HEK293T (cell line): ENCODE measurements at places on chromosomes 1 and 21.

GRCh38 chr1:20753589-20753988 lies 21.1 kb upstream of the SH2D5 start:
- no peak for DNase-seq

DNA sequence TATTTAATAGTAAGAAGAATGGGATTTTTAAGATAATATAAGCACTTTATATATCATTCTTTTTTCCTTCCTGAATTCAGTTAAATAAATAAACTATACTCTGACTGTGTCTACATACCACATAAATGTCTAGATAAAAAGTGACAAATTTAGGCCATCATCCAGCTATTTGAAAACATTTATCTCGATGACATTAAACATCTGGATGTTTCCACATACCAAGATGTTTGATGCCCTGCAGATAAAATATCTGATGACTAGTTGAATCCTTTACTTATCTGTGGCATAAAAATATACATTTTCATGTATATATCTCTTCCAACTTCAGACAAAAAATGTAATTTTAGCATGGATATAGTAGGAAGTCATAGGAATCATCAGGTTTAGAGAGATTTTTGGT lies 348.3 kb downstream of the DPYD start:
- DNase-seq, result no peak

GRCh38 chr1:113686891-113687618 lies 72.2 kb downstream of the PHTF1 start:
- no peak for DNase-seq

DNA sequence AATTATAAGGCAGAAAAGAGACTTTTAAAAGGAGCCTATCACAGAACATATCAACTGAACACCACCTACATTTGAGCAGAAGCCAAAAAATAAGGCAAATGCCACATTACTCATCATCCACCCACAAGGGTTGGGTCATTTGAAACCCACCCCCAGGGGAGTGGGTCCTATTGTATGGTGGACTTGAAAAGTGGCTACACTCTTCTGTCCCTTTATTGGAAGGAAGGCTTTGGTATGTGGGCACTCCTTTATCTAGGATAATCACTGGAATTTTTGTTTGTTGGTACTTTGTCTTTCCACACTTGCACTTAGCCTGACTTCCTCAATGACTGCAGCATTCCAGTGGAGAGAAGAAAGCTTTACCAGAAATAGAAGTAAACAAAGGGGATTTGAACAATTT lies 157.2 kb upstream of the COL11A1 start:
- DNase-seq, result no peak

DNA sequence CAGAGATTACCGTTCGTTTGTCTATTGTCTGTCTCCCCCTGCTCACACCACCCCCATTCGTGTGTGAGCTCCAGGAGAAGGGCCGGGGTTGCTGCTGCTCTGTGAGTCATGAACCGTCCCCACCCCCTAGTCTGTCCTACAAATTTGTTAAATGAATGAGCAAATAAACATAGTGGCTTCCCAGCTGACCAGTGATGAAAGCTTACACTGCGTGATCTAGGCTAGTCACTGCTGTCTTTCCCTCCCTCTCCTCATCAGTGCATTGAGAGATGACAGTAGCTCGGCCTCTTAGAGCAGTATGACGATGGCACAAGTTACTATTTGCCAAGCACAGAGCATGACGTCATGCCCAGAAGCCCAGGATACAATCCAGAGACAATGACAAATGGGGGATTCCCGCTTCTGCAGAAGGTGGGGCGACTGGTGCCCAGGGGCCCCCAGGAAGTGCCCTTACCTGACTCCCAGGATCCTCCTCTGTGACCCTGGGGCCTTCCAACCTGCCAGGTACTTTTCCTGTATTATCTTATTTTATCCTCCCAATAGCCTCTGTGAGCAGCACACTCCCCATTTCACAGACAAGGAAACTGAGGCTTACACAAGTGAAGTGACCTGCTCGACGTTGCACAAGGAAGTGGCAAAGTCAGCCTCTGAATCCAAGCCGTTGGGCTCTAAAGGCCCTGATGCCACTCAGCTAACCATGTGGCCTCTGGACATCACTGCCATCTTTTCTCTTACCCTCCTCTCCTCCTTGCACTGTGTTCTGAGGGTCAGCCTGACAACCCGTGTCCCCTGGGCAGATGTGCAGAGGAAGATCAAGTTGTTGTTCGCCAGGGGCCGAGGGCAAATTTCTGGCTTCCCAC lies 8.6 kb upstream of the EPHA2 start:
- no peak for DNase-seq

DNA sequence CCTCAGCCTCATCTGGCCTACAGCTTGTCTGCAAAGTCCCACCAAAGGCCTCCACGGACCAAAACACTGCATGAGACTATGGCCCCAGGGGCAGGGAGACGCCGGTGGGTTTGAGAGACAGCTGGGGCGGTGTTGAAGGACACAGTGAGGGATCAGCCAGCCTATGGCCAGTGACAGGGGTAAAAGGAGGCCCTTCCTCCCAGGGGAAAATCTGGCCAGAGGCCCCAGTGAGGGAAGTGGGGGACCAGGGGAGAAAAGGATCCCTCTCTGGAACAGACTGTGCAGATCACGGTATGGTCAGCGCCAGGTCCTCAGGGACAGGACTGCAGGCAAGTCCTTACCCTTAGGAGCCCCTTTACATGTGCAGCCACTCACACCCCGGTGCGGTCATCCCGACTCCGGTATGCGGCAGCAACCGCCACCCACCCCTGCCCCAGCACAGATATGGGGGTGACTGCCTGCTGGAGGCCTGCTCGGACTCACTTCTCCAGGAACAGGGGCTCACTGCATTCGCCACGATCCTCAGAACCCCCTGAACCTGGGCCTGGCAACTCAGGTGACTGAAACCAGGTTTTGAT lies 1.3 kb downstream of the CERS2 start:
- DNase-seq, result no peak
